Stimulated activated CD4-positive, alpha-beta T cell treated with anti-CD3 and anti-CD28 coated beads, Interleukin-4, amount 100 ng/mL, for 4 hours (primary cell): ENCODE measurements at places on chromosomes 3 and 15.

DNA sequence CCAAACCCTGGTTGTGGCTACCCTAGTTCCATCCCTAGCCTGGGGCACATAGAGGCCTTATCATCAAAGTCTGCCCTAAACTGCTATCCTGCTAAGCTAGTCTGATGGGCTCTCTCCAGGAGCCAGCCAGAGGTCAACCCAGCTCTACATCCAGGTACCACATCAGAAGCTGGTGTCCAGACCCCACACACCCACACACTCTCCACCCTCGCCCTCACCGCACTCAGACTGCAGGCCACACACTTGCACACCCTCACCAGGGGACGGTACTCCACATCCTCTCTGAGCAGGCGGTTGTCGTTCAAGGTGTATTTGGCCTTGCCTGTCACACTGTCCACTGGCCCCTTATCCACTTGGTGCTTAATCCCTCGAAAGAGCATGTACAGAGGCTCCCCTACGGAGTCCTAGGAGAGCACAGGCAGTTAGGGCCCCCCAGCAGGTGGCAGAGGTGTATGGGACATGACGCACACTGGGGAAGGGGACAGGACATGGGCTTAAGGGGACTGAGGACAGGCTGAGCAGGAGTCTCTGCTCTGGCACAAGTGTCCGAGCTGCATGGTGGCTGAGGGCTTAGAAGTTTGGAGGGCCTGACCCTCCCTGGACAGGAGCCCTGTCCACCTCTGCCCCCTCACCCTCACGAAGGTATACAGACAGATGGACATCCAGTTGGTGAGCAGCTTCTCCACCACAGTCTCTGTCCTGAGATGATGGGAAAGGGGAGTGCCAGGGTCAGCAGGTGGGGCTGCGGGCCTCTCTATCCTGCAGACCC lies 18.1 kb downstream of the PLXNB1 start:
- DNase-seq, result no peak

- no peak for DNase-seq
Observed at GRCh38 chr3:52029053-52029452, 27.3 kb downstream of the DUSP7 start.

GRCh38 chr15:100211855-100212850 lies 129.6 kb downstream of the ADAMTS17 start:
- no peak for DNase-seq

DNA sequence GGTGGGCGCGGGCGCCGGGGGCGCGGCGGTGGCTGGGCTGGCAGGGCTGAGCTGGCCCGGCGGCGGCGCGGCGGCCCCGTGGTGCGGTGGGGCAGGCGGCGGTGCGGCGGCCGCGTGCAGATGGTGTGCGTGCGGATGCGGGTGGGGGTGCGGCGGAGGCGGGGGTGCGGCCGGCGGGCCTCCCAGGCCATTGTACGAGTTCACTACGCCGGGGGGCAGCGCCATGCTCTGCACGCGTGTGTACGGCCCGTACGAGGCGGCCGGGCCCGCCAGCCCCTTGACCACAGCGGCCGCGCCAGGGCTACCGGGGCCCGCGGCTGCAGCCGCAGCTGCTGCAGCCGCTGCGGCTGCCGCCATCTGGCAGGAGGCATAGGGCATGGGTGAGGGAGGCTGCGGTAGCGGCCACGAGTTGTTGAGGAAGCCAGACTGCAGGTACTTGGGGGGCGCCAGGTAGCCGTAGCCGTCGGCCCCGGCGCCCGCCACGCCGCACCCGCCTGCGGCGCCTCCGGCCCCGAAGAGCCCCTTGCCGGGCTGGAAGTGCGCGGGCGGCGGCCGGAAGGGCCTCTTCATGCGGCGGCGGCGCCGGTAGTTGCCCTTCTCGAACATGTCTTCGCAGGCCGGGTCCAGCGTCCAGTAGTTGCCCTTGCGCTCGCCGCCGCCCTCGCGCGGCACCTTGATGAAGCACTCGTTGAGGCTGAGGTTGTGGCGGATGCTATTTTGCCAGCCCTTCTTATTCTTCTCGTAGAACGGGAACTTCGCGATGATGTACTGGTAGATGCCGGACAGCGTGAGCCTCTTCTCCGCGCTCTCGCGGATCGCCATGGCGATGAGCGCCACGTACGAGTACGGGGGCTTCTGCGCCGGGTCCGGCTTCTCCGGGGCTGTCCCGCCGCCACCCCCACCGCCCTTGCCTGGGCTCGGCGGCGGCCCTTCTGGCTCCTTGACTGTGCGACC lies 951 bp downstream of the FOXL2 start:
- DNase-seq, result no peak

DNA sequence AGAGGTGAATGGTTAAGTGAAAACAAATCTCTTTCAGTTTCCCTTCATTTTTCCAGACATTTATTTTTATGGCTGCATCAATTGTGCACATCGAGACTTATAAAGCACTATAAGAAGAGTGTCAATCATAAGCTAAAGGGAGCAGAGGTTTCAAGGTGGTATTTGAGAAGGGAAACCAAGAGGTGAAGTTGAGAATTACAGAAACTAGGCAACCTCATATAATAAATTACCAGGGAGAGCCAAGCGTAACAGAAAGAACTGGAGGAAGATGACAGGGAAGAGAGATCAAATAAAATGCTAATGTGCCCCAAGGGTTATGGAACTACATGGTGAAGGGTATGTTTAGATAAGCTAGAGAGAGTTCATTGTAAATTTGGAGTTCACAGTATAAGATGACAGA lies 6.3 kb upstream of the CCDC54 start:
- no peak for DNase-seq

- no peak for DNase-seq
Observed at GRCh38 chr3:170835336-170835735, 34.7 kb downstream of the RPL22L1 start.

DNA sequence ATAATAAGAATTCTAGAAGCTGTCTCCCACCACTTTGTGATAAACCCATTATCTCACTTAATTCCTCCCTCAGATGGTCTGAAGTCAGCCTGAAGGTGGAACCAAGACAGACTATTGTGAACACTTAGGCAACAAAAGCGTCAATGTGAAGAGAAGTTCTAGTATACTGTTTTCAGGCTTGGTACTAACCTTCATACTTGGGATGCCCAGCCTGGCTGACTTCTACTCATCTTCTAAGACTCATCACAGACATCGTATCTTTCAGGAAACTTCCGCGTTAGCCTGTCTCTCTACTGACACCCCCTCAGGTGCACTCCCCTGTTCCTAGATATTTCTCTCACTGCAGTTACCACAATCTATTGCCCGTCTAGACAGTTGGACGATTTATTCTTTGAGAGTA lies 201.2 kb downstream of the SATB1 start:
- no peak for DNase-seq

DNA sequence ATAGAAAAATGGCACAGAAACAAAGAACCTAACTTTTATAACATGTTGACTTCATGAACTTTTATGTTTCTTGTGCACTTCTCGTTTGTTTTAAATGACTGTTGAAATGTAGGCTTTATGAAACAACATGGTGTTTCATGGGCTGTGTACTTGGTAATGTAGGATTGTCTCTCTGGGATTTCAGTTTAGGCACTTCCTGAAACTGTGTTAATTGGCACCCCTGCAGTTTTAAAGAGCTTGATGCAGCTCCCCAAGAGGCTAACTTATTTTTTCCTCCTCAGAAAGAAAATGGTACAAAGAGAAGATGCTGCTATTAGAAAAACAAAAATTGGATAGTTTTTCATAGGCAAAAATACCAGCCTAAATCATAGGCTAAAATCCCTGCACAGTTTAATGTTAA lies 239.2 kb downstream of the GRM7 start:
- DNase-seq, result no peak

GRCh38 chr15:39250460-39251186 lies 330.3 kb upstream of the THBS1 start:
- DNase-seq, result no peak

- DNase-seq, result no peak
Observed at GRCh38 chr3:98811048-98811447, 47.9 kb downstream of the ST3GAL6 start.

DNA sequence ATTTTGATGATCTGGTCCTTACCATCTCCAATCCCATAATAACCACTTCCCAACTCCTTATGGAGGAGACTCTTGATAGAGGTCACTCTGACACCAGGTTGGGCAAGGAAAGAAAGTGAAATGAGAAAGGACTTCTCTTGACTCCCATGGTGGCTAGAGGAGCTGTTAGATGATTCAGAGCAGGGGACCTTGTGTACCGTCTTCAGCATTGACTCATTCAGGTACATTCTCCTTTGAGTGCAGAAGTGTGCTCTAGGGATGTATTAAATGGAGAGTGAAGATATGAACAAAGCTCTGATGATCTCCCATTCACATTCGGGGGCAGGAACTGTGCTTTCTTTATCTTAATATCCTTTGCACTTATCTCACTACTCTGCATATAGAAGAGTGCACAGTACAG lies 46.3 kb upstream of the GAP43 start:
- no peak for DNase-seq

- DNase-seq, result no peak
Observed at GRCh38 chr3:5431811-5432378, 244.4 kb downstream of the EDEM1 start.

GRCh38 chr3:58055314-58055713 lies 47.1 kb downstream of the FLNB start:
- DNase-seq, result no peak

- DNase-seq, result no peak
Observed at GRCh38 chr15:38651328-38652038, 86.9 kb upstream of the RASGRP1 start.

GRCh38 chr3:65406470-65406869 lies 632.2 kb downstream of the MAGI1 start:
- DNase-seq, result no peak

- DNase-seq, result no peak
Observed at GRCh38 chr3:5607581-5607980, 420.1 kb downstream of the EDEM1 start.

GRCh38 chr3:186152361-186152798 lies 43.5 kb upstream of the ETV5 start:
- no peak for DNase-seq

DNA sequence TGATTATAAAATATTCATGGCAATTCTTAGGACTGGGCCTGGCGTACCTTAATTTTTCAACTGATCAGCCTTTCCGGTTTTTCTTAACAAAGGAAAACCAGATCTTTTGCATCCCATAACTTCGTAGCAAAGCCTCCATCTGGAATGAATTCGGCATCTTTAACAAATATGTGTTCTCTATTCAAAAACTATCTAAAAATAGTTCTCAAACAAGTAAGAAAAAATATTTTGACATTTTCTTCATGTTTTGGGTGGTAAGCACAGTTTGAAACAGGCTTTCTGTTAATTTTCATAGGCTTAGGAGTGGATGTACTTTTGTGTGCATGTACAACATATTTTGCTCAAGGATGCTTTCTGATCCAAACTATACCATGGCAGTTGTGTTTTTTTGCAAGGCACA lies 55.1 kb downstream of the RBMS3 start:
- no peak for DNase-seq

- no peak for DNase-seq
Observed at GRCh38 chr15:34318277-34319079, 19.1 kb downstream of the SLC12A6 start.

DNA sequence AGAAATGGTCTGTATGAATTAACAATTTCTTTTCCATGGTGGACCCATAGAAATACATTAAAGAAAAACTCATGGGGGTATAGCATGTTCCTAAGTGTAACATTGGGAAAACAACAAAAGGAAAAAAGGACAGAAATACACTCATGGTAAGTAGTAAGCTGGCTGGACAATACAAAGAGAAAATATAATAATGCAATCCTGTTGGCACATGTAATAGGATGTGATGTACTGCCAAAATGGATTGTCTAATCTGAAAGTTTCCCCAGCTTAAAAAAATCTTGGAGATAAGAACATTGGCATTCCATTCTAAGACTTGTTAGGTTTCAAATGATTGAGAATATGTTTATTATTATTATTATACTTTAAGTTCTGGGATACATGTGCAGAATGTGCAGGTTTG lies 128.1 kb downstream of the MBNL1 start:
- DNase-seq, result no peak

DNA sequence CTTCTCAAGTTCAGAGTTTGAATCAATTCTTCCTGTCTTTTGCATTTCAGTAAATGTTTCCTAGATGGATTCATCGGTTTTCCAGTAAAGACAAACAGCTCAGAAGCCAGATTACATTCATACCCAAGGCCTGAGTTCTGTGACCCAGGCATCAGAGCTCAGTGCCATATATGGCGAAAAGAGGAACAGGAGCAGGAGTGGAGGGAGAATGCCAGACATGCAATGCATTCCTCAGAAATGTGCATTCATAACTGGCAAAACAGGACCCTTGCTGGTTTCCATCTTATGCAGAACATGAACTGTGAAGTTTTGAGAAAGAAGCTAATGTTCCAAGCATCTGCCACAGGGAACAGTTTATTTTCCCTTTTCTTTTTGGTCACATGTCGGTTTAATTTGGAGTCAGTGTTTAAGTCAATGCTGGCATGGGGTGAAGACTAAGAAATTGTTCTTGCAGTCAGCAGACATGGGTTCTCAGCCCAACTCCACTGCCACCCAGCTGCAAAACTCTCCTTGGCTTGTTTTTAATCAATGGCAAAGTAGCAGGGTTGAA lies 116.5 kb downstream of the LPP start:
- DNase-seq, result no peak

DNA sequence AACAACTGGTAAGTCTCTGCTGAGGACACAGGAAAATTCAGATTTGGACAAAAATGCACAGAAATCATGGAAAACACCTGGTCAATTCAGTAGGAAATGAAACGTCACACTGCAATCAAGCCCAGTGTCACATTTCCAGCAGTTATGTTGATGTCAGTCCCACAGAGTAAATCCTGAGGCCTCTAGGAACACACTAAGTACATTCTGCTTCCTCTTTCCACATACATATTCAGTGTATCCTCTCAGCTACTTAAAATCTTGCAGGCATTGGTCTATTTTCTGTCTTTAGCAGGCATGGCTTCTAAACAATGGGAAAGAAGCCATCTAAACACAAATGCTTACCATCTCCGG lies 207.8 kb downstream of the PLCL2 start:
- no peak for DNase-seq
